ENCODE measurements at places on chromosomes 16 and 17. TPM values are rescaled to one million over a fixed set of nuclear protein-coding genes. Genes with fewer than 3 reads are reported as not detected.

- DNase-seq: no peak
Observed at GRCh38 chr17:28711723-28712031, at the start of gene PROCA1. Gene PROCA1, minus strand, starts transcription at chr17:28711888. Its CDS starts 228 bp downstream, at chr17:28711660.

DNA sequence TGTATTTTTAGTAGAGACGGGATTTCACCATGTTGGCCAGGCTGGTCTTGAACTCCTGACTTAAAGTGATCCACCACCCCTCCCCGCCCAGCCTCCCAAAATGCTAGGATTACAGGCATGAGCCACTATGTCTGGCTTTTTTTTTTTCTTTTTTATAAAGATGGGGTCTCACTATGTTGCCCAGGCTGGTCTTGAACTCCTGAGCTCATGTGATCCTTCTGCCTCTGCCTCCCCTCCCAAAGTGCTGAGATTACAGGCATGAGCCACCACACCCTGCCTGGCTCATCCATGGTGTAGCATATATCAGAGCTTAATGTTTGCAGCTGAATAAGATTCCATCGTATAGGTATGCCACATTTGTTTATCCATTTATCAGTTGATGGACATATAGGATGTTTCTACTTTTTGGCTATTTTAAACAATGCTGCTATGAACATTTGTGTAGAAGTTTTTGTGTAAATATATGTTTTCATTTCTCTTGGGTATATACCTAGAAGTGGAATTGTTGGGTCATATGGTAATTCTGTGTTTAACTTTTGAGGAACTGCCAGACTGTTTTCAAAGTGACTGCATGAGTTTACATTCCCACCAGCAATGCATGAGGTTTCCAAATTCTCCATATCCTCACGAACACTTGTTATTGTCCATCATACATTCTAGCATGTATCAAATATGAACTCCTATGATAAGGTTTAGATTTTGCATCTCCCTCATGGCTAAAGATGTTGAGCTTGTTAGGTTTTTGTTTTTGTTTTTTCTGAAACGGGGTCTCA is 55.7 kb upstream of the HAS3 start:
- no peak for DNase-seq

- DNase-seq: no peak
Observed at GRCh38 chr16:31365131-31365865, 10.3 kb downstream of the ITGAX start.

GRCh38 chr16:14961405-14962186 is 13.2 kb upstream of the PDXDC1 start:
- no peak for DNase-seq

GRCh38 chr17:36088670-36089338 is 1.1 kb downstream of the CCL3 start:
- DNase-seq: no peak

DNA sequence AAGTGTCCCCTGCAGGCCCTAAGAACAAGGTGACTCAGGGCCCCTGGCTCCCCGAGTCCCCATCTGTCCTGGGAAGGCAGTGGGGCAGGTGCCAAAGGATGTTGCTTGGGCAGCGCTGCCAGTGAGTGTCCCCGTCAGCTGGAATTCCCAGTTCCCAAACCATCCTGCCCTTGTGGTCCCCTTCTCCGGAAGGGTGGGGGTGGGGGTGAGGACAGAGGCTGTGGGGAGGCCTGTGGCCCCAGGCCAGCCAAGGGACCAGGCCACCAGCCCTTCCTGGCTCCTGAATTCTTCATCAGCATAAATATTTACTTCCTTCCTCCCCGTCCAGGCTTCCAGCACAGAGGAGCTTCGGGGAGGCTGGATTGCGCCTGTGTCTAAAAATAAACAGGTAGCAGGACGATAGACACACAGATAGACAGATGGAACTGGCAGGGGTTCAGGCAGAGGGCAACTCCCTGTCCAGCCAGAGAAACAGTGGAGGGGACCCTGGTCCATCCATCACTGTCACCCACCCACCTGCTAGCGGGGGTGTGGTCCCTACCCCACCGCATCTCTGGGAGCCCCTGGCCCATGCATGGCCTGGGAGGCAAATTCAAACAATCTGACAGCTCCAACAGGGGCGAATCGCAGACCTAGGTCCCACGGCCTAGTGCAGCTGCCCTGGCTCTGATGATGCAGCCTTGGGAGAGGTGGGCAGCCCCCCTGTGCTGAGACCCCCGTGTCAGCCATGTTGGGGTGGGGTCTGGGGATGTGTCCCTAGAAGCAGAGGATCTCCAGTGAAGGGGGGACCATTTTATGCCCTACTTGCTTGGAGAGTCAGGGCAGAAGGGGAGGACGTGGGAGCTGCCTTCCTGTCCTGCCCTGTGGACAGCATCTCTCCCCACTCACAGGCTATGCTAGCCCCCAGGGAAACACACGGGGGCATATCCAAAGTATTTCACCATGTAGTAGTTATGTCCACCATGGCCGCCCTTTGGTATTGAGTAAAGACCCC is 13.2 kb downstream of the GLIS2 start:
- DNase-seq: no peak

DNA sequence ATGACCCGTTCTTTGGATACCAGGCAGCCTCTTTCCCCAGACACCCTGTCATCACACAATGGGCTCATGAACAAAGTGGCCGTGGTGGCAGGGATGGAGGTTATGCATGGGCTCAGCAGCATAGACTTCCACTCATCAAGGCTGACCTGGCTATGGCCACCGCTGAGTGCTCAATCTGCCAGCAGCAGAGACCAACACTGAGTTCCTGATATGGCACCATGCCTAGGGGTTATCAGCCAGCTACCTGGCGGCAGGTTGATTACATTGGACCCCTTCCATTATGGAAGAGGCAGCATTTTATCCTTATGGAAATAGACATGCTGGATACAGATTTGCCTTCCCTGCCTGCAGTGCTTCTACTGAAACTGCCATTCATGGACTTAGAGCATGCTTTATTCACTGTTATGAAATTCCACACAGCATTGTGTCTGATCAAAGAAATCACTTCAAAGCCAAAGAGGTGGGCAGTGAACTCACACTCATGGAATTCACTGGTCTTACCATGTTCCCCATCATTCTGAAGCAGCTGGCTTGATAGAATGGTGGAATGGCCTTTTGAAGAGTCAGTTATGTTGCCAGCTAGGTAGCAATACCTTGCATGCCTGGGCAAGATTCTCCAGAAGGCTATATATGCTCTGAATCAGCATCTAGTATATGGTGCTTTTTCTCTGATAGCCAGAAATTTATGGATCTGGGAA is 160.6 kb downstream of the PRKCB start:
- no peak for DNase-seq

DNA sequence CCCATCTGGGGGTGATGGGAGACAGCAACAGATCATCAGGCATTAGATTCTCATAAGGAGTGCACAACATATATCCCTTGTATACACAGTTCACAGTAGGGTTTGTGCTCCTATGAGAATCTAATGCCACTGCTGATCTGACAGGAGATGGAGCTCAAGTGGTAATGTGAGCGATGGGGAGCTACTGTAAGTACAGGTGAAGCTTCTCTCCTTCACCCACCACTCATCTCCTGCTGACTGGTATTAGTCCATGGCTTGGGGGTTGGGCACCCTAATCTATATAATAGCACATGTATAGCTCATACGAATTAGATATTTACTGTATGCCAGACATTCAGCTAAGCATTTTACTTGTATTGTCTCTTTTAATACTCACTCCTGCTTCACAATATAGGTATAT is 101.7 kb downstream of the MAP2K6 start:
- DNase-seq: no peak

GRCh38 chr16:89344846-89345611 is 127.5 kb downstream of the ZNF778 start:
- DNase-seq: no peak

DNA sequence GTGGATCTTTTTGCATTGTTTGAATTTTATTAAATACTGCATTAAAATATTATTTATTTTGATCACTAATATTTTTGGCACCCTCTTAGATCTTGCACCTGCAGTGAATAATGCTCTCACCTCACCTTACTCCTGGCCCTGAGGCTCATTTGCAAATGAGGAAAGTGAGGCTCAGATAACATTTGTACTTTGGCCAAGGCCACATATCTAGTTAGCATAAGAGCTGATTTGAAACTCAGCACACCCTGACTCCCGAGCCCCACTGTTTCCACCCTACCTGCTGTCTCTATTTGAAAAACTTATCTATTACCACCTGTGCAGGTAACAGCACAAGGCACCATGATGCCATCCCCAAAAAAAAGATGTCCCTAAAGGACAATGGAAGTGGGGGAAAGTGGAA is 358.7 kb upstream of the MAF start:
- DNase-seq: no peak

DNA sequence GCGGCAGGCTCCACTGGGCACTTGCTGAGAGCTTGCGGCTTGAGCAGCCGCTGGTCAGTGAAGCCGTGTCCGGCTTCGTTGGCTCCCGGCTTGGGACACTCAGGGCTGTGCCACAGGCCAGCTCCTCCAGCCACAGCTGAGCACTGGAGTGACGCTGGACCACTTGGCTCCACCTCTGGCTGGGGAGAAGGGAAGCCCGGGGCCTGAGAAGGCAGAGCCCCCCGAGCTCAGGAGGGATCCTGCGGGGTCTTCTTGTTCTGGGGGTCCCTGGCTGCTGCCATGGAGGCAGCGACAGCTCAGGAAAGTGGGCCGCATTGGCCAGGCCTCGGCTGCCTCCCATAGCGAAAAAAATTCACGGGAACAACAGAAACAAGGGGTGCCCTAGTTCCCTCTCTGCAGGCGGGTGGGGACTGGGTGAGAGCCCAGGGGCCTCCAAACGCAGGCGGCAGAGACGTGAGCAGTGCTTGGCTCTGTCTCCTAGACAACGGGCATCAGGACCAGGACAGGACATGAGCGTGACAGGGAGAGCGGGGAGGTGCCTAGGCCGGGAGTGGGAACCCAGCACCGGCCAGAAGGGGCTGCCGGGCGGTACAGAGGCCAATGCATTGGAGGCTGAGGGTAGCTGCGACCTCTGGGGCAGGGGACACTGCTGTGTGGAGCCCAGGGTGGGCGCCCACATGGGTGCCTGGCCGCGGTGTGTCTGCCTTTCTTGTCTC is 37.7 kb downstream of the SLC7A5 start:
- DNase-seq: no peak

DNA sequence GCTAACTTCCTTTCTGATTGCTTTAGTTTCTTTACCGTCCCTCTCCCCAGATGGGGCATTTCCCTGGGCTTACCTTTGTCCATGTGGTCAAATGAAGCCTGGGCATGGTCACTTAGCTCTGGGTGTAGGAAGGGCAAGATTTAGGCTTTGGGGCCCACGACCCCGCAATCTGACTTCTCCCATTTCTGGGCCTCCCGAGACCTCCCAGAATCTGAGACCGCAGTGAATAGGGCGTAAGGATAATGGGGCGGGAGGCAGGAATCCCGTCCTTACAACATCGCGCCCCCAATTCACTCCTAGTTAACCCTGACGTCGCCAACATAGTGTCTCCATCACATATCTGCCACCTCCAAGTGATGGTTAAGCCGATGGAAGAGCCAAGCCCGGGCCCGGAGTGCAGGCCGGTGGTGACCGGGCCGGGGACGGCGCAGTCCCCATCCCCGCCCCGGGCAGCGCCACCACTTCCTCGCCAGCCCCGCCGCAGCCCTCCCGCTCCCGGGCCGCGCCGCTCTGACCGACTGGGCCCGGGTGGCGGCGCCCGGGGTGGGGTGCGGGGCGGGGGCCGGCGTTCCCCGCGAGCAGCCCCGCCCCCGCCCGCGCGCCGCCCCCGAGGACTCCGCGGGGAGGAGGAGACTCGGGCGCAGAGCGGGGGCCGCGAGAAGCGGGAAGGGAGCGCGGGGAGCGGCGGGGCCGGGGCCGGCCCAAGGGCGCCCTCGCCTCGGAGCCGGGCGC is at the start of gene RHBDL3:
TSS of gene RHBDL3 (plus strand) at position 641 of the 732 bp plus-strand sequence. CDS start 358 bp downstream, outside the sequence.
- DNase-seq: peak; percentile 85

- peak; percentile 7 for DNase-seq
Observed at GRCh38 chr17:62664336-62665120, 37.1 kb downstream of the MRC2 start.

- DNase-seq: no peak
Observed at GRCh38 chr16:50559804-50560514, 11.8 kb downstream of the NKD1 start.

GRCh38 chr17:65066901-65067300 is 10.4 kb upstream of the GNA13 start:
- no peak for DNase-seq

DNA sequence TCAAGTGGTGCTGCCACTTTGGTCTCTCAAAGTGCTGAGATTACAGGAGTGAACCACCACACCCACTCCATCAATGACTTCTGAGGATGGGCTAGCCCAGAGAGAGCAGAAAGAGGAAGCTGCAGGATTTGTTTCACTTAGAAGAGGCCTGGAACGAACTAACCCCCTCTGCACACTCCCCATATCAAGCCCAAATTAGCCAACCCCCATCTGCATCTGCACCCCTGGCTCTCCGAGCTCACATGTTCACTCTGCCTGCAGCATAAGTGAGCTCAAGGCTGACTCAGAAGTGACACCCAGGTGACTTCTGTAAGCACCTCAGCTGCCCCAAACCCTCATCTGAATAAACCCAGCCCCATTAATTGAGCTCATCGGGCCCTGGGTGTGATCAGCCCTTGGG is 4.8 kb downstream of the SCNN1G start:
- no peak for DNase-seq

- no peak for DNase-seq
Observed at GRCh38 chr17:12099412-12099811, 78.7 kb downstream of the MAP2K4 start.

- no peak for DNase-seq
Observed at GRCh38 chr16:78155791-78156345, 56.4 kb downstream of the WWOX start.

DNA sequence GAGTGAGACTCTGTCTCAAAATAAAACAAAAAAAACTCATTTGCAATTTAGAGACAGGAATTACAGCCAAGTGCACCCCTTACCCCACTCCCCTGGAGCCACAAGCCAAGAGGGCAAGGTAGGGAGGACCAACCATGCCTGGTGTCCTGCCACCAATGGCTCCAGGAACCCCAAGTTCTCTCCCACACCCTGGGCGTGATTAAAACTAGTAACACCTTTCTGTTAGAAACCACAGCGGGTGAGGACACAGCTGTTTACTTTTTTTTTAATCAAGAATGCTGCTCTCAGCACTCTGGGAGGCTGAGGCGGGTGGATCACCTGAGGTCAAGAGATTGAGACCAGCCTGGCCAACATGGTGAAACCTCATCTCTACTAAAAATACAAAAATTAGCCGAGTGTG is 38.1 kb downstream of the ANKRD11 start:
- no peak for DNase-seq

PPM1E gene
- 51.4 TPM for total RNA-seq

OR3A3 gene
- not detected for total RNA-seq

CCT6B gene
- total RNA-seq: 2.9 TPM

TERB1 gene
- total RNA-seq: 0.41 TPM

CCL1 gene
- not detected for total RNA-seq

HAP1 gene
- under 0.01 TPM for total RNA-seq

SCNN1B gene
- total RNA-seq: not detected

CFAP97D1 gene
- total RNA-seq: not detected
